ENCODE measurements at places on chromosomes 1 and 21. TPM values are rescaled to one million over a fixed set of nuclear protein-coding genes. Genes with fewer than 3 reads are reported as not detected.

The LEPR gene
- total RNA-seq = 21.6 TPM

The CFAP126 gene
- not detected for total RNA-seq

The MMP23B gene
- total RNA-seq = 4.7 TPM

The PLA2G2A gene
- not detected for total RNA-seq

The PKP1 gene
- not detected for total RNA-seq

The AVPR1B gene
- total RNA-seq = not detected

The EXTL1 gene
- 0.23 TPM for total RNA-seq

The KLHDC9 gene
- 1.5 TPM for total RNA-seq

The SH2D5 gene
- total RNA-seq = 1.5 TPM

The CR1L gene
- not detected for total RNA-seq

Data from smooth muscle cell of the coronary artery (primary cell).